ENCODE measurements at places on chromosomes 4 and X.

DNA sequence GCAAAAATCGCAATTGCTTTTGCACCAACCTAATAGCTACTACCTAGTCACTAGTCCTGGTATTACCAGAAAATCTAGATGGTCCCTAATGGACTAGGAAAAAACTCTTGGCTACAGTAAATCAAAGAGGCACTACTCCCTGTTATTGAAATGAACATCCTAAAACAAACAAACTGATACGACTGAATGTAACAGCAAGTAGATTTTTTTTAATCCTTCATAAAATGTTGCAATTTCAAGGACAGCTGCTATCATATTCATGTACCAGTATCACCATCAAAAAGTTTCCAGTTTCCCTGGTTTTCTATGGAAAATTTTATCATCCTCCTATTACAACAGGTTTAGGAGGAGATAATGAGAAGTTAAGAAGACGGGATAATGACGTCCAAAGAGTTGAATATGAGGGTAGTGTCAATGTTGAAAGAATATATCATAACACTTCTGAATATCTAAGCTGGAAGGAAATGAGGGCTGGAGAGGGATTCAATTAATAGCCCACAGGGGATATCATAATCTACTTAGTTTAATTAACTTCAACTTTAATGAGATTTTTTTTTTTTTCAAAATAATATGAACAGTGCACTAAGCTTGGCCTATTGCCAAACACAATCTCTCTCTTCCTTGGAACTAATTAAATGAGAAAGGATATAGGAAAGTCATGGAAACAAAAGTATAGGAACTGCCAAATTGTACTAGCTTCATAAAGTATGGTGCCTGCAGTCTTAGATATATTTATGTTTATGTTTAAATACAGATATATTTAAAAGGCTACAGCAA lies 94.8 kb upstream of the SMIM10 start:
- DNase-seq: no peak

DNA sequence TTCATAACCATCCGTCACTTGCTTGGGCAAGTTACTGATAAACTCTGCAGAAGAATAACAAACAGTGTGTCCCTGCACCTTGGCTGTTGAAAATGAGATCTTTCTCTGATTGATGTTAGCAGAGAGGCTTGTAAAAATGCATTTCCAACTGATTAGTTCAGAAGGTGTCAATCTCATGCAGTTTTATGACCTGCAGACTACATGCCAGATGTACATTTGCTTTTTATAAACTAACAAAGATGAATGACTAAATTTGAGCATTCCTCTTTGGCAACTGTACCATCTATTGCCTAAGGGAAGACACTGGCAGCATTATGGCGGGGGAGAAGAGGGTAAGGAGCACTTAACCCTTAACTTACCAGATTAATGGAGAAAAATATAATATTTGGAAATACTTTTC lies 192.8 kb downstream of the DCTD start:
- peak; percentile 20 for DNase-seq

GRCh38 chr4:151296227-151296626 lies 19.3 kb downstream of the PRSS48 start:
- no peak for DNase-seq

- DNase-seq: no peak
Observed at GRCh38 chr4:152999346-153000075, 63.4 kb downstream of the FHDC1 start.

- DNase-seq: no peak
Observed at GRCh38 chr4:95289028-95289634, 259.6 kb downstream of the UNC5C start.

DNA sequence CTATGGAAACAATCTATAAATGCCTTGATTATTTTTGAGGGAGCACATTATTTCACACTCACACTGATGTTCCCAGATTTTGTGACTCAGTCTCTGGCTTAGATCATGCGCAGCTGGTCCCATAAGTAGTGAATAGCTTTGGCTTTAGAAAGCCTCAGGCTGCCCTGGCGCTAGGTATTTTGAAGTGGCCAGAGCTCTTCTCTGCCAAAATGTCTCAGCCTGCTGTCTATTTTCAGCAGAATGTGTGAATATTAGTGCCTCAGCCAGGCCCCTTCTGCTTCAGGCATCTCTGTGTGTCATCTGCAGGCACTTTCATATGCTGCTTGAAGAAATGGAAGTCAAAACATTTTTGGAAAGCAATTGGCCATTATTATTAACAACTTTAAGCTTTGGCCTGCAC lies 931.0 kb upstream of the INTU start:
- no peak for DNase-seq

DNA sequence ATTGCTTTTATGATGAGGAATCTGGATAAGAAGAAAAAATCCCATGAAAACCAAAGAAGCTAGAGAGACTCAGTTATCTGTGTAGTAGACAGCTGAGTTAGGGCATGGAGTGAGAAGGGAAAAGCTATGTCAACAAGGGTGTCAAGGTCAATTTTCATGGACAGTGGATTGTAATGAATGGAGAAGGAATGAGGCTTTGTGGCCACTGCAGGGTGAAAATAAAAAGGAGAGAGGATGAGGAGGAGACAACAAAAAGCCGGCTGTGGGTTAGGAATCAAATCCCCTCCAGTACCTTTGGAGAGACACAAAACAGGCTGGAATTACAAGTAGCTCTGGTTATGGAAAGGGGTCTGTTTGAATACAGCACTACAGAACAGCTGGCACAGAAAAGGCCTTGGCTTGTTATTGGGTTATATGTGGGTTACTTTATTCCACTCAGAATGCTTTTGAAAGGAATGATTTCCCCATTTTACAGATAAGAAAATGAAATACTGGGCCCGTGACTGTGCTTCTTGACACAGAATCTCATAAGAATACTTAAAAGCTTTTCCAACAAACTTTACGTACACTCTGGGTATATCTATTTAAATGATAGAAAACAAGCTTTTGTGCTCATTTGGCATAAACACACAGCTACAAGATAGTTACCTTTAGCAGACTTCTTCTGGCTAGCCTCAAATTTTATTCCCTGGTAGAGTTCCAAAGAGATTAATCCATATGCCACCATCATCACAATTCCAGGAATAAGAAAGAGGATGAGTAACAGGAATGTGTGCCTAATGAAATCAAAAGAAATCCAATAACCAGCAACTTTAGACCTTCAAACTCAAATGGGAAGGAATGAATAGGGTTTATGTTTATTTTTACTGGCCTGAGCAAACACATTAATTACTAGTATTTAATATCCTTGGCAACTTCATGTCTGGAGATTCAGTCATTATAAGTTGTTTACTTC lies 7.5 kb downstream of the CCKAR start:
- DNase-seq: no peak

- no peak for DNase-seq
Observed at GRCh38 chr4:7879127-7879526, 60.5 kb downstream of the AFAP1 start.

GRCh38 chr4:162163892-162164759 lies at the start of gene FSTL5:
TSS of gene FSTL5 (minus strand) at chr4:162164000. CDS start at chr4:162111396, 52,604 bp downstream.
- DNase-seq: peak; percentile 96

DNA sequence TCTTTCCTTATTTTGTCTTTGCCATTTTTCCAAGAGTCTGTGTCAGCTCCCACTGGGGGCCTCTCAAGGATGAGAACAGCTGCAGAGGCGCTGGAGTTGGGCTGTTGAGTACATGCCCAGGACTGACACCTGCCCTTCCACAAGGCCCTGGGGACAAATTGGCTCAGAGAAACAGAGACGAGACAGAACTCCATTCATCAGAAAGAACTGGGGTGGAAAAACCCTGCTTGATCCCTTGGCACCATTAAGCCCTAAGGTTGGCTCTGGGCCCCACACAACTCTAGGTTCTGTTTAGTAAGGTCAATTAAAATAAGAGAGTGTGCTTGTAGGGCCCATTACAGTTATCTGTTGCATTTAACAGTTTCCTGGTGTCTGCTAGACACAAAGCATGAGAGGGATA lies 63.6 kb downstream of the DCX start:
- DNase-seq: no peak

GRCh38 chr4:124253080-124253479 lies 459.5 kb downstream of the ANKRD50 start:
- DNase-seq: no peak

- no peak for DNase-seq
Observed at GRCh38 chr4:6386091-6386490, 86.3 kb downstream of the PPP2R2C start.

- DNase-seq: no peak
Observed at GRCh38 chr4:90621080-90621479, 493.9 kb downstream of the CCSER1 start.

- DNase-seq: no peak
Observed at GRCh38 chr4:16741287-16741686, 157.2 kb downstream of the LDB2 start.

GRCh38 chr4:169993531-169993930 lies 32.7 kb downstream of the MFAP3L start:
- DNase-seq: no peak

- no peak for DNase-seq
Observed at GRCh38 chr4:164613256-164613655, 140.7 kb upstream of the SMIM31 start.

GRCh38 chr4:150862829-150863228 lies 152.3 kb downstream of the LRBA start:
- DNase-seq: no peak

GRCh38 chr4:144171697-144172096 lies 31.2 kb upstream of the GYPA start:
- DNase-seq: no peak

GRCh38 chrX:42943051-42943974 lies 165.3 kb upstream of the PPP1R2C start:
- DNase-seq: no peak

- DNase-seq: no peak
Observed at GRCh38 chrX:139862208-139862607, 70.6 kb downstream of the ATP11C start.

DNA sequence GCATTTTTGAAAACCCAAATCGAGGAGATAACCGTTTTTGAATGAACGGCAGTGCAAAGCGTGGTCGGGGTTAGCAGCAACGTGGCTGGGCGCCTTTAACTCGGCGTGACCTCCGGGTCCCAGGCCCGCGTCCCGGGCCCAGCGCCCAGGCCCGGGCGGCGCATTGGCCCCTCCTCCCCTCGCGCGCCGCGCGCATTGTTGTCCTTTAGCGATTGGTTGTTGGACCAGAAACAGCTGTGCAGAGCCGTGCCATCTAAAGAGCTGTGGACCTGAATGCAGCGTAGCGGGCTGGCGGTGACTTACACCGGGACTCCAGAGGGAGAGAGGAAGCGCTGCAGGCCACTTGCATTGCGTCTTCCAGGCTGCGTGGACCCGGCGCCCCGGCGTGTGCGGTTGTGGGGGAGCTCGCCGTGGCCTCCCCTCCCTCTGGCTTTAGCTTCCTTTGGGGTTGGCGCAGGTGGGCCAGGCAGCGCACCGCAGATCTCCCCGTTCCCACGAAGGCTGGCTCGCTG lies at the start of gene STOX2:
TSS of gene STOX2 (plus strand) at position 227 of the 512 bp plus-strand sequence. CDS start 1,484 bp downstream, outside the sequence.
- DNase-seq: peak; percentile 71

DNA sequence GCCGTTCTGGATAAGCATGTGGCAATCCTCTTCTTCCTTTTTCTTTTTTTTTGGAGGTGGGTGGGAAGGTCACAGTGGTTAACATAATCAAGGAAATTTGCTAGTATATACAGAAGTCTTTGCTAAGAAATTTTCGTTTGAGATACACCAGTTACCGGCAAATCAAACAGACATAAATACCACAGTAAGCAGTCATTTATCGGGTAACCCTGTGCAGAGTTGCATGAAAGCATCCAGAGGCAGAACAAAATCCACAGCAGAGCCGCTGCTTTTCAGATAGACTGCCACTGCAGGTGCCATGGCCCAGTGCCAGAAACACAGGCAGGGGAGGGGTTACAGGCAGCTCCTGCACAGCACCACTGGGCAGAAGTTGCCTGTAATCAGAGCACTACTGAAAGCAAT lies 179.1 kb upstream of the MAB21L2 start:
- DNase-seq: peak; percentile 82

DNA sequence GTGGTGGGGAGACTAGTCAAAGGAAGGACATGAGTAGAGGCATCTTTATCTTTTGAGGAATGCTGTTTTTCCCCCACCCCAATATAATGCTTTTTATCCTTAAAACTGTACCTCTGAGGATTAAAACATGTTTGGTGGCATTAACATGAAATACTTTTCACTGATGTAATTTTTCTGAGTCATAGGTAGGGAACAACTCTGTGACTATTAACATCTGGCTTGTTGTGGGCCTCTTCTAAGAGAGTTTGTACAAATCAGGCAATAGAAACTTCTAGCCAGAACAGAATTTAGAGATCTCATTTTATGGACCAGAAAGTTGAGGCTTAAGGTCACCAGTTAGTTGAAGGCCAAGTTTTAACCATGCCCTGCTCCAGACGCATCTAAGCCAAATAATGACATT lies 207.6 kb downstream of the SOX3 start:
- no peak for DNase-seq

- peak; percentile 83 for DNase-seq
Observed at GRCh38 chr4:65943076-65943475, 272.8 kb upstream of the EPHA5 start.

GRCh38 chrX:133323431-133323830 lies 91.9 kb downstream of the GPC4 start:
- DNase-seq: no peak

GRCh38 chrX:119880076-119880475 lies 8.4 kb downstream of the NDUFA1 start:
- DNase-seq: no peak

- DNase-seq: no peak
Observed at GRCh38 chr4:40886931-40887763, 137.4 kb downstream of the NSUN7 start.

GRCh38 chrX:98398542-98398941 lies 1514.8 kb downstream of the RPA4 start:
- DNase-seq: no peak
